ENCODE measurements at places on chromosomes 4 and X.

DNA sequence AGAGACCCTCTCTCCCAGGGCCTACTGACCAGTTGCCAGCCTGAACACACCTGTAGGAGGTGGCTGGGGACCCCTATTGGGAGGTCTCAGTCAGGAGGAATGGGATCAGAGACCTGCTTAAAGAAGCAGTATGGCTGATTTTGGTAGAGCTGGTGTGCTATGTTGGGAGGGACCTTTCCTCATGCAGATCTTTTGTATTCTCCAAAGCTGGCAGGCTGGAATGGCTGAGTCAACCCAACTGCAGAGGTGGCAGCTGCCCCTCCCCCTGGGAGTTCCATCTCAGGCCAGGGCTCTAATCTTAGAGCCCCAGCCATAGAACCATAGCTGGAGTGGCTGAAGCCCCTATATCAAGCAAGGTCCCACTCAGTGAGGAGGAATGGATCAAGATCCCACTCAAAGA is 279.3 kb upstream of the BMP3 start:
- no peak for DNase-seq

DNA sequence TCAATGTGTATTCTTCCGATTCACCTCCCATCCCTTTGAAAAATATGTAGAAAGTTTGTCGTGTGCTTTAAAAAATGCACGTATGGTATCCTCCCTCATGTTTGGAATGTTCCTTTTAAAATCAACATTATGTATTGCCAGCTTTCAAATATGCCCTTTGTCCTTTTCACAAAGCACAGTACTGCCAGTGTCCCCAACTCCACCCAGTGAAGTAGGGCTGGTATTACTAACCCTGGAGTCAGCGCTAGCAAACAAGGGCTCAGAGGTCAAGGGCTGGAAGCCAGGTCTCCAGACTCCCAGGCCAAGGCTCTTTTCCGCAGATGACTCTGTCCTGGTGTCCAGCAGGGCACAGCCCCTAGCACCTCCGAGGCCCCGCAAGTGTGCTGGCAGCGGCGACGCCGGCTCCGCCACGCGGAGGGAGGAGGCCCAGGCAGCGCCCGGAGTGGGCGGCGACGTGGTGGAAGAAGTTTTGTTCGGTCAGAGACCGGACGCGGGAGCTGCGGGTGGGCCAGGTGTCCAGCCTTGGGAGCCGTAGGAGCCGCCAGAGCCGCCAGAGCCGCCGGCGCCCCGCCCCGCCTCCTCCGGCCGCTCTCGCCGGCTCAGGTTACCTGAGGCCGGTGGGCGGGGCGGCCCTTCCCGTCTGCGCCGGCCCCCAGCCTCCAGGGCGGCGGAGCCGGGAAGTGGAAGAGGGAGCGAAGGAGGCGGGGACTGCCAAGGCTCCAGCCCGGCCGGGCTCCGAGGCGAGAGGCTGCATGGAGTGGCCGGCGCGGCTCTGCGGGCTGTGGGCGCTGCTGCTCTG is at the start of gene IL13RA1:
Gene IL13RA1, plus strand, starts transcription at position 720 of the 799 bp plus-strand sequence. Its CDS starts 33 bp downstream, at position 753.
- no peak for DNase-seq

DNA sequence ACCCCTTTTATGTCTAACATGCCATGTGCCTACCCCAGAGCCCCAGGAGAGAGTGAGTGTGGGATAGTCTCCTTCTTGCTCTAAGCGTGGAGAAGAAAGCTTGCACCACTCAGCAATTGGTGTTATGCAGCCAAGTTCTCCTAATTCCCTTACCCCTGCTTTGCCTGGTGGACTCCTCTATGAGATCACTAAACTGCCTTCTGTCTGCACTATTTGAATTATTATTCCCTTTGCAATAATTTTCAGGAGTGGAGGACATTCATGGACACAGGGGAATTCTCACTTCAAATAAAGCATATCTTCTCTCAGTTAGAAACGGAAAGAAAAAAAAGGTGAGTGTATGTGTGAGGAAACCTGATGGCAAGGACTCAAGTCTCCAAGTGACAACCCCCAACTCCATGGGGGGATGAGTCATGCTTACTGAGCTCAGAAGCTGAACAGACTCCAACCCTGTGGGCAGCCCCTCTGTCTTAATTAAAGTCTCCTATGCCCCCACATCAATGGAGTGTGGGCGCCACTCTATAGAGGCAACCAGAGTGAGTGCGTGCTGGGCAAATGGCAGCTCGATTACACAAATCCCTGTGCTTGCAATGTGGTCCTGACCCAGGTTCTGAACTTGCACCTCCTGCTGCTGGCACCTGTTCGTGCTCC is 381.9 kb downstream of the RAB28 start:
- no peak for DNase-seq

GRCh38 chrX:55161581-55161980 is 58.6 kb upstream of the PAGE5 start:
- no peak for DNase-seq

DNA sequence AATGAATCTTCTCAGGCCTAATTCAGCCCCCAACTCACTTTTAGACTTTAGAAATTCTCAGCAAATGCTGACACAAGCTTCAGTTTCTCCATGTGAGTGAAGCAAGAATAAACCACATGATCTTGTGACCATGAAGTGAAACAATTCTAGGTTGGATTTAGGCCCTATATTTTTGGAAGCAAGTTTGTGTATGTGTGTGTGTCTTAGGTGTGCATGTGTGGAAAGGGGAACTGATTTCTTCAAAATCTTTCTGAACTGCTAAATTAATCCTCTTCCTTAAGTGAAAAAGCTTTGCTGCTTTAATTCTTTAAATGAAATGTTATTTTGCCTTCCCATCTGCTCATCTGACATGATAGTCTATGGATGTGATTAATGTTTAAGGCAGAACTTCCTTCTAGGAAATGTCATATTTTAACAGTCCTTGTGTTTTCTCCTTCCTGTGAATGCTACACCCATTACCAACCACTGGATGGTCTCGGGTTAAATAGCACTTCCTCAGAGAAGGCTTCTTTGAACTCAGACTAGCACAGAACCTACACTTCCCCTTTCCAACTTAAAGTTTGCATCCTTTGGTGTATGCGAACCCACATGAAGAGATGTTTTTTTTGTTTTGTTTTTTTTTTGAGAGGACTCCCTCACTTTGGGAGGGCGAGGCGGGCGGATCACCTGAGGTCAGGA is 1.2 kb upstream of the TMEM144 start:
- DNase-seq, result no peak

GRCh38 chrX:14050709-14051108 is 21.0 kb upstream of the GEMIN8 start:
- DNase-seq, result no peak

GRCh38 chr4:52019936-52020657 is at the start of gene LRRC66:
LRRC66 (minus strand) TSS chr4:52020363; CDS start chr4:52017613, 2,750 bp downstream.
- DNase-seq, result no peak

- DNase-seq, result no peak
These were observed 2.5 kb downstream of the SLC25A6 start for GRCh38 chrX:1389181-1389992.

- no peak for DNase-seq
These were observed 27.5 kb downstream of the RBBP7 start for GRCh38 chrX:16842684-16843083.

- DNase-seq, result no peak
These were observed 90.8 kb downstream of the SHOX start for GRCh38 chrX:721354-721753.

DNA sequence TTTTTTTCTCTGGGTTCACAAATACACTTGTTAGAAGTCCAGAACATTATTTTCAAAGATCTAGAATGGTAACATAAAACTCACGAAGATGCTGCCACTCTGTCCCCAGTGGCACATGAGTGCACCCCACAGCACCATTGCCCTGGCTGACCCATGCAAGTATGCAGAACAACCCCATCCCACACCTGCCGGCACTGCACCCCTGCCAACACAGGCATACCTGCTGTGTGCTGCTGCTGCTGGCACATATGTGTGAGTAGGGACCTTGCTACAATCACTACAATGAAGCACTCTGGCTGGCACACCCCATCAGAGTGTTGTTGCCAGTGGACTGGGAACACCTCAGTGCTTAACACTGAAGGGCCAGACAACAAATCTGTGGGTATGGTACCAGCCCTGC is 66.9 kb downstream of the CISD2 start:
- no peak for DNase-seq

DNA sequence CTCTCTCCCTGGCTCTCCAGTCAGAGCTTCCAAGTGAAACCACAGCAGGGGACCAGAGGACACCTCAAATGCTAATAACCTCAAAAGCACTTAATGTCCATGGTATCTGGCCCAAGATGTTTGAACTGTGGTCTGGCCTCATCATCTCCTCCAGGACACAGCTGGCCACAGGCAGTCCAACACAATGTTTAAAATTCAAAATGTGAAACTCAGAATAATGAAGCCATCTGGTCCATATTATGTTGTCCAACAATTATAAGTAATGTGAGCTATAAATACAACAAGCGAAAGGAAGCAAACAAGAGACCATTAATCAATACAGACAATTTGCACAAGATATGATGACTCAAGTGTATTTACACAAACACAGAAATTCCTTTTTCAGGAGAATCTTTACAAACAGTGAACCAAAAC is 90.7 kb upstream of the S100G start:
- no peak for DNase-seq

GRCh38 chrX:118074196-118074595 is 42.4 kb downstream of the KLHL13 start:
- DNase-seq, result no peak

GRCh38 chr4:8642651-8643321 is 50.2 kb downstream of the CPZ start:
- no peak for DNase-seq

DNA sequence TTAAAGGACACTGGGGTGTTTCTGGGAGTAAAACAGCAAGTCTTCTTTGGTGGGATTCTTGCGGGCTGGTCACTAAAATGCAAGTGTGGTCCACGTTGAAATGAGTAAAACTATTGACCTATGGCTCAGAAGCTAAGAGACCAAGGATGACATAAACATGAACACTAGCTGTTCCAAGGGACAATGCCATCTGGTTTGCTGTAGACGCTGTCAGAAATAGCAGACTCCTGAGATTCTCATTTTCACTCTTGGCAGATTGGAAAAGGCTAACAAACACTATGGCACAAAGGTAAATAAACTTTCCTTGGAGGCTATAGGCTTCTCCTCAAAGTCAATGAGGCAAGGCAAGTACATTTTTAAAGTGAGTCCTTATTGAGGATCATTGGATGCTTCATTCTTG is 343.6 kb downstream of the KCNIP4 start:
- no peak for DNase-seq

GRCh38 chr4:78131403-78131802 is 74.3 kb downstream of the FRAS1 start:
- DNase-seq, result no peak

- DNase-seq, result no peak
These were observed 15.0 kb upstream of the FRYL start for GRCh38 chr4:48795108-48795507.

DNA sequence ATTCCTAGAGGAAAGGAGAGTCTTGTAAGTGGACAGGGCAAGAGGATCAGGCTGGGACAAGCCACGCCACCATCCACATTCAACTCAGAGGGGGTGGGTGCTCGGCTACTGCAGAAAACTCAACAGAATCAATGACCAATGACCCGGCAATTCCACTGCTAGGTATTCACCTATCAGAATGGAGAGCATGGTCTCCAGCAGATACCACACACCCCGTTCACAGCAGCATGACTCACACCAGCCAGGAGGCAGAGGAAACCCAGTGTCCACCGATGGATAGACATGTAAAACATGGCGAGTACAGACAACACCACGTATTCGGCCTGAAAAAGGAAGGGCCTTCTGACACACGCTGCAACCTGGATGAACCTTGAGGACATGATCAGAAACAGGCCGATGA is 175.9 kb downstream of the AFAP1 start:
- DNase-seq, result no peak

DNA sequence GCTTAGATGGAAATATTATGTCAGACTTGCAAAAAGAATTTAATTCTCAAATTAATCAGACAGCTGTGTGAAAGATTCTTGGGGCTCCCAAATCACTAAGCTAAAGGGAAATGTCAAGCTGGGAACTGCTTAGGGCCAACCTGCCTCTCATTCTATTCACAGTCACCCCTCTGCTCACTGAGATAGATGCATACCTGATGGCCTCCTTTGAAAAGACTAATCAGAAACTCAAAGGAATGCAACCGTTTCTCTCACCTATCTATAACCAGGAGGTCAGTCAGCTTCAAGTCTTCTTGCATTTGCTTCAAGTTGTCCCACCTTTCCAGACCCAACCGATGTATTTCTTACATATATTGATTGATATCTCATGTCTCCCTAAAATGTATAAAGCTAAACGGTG is 882.7 kb downstream of the CENPC start:
- no peak for DNase-seq

- no peak for DNase-seq
These were observed 203.9 kb upstream of the VCX3A start for GRCh38 chrX:6738518-6739470.

DNA sequence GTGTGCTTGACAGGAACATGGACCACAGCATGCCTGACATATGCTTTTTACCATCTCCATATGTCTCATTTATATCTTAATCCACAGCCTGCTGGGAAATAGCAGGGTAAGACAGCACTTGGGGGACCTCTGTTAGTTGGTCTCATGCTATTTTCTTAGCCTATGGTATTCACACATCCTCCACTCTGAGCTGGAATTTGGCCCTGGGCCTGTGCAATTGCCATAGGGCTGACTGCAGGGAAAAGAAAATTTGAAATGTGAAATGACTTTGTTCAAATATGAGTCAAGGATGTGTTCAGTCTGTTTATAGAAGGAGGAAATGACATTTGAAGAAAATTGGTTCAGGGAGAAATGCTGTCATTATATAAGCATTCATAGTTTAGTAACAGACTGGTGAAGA is 9.6 kb upstream of the MAP7D3 start:
- DNase-seq, result no peak

GRCh38 chrX:137547291-137547690 is 18.6 kb upstream of the ZIC3 start:
- no peak for DNase-seq

DNA sequence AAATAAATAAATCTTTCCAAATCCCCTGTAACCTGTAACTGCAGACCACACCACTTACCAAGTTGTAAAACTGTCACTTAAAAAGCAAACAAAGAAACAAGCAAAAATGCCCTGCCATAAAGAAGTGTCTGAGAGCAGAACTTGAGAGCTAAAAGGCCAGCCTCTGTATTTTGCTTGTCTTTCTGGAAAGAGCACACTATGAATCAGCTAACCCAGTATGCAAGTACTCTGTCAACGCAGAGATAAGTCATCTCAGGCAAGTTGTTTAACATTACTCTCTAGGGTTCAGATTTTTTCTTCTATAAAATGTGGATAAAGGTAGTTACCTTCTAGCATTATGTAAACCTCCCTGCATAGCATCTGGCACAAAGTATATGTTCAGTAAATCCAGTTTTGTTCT is 134.8 kb downstream of the HS3ST1 start:
- no peak for DNase-seq

- no peak for DNase-seq
These were observed 239.9 kb downstream of the C4orf33 start for GRCh38 chr4:129335818-129336217.

- no peak for DNase-seq
These were observed 651.4 kb downstream of the IQCM start for GRCh38 chr4:149164282-149164681.

- DNase-seq, result no peak
These were observed 67.5 kb upstream of the BMP3 start for GRCh38 chr4:80963051-80963450.

GRCh38 chr4:89497517-89498308 is 190.1 kb upstream of the GPRIN3 start:
- no peak for DNase-seq

GRCh38 chr4:83552924-83553323 is 17.0 kb downstream of the GPAT3 start:
- DNase-seq, result no peak
